ENCODE measurements at places on chromosomes 7 and 10.

DNA sequence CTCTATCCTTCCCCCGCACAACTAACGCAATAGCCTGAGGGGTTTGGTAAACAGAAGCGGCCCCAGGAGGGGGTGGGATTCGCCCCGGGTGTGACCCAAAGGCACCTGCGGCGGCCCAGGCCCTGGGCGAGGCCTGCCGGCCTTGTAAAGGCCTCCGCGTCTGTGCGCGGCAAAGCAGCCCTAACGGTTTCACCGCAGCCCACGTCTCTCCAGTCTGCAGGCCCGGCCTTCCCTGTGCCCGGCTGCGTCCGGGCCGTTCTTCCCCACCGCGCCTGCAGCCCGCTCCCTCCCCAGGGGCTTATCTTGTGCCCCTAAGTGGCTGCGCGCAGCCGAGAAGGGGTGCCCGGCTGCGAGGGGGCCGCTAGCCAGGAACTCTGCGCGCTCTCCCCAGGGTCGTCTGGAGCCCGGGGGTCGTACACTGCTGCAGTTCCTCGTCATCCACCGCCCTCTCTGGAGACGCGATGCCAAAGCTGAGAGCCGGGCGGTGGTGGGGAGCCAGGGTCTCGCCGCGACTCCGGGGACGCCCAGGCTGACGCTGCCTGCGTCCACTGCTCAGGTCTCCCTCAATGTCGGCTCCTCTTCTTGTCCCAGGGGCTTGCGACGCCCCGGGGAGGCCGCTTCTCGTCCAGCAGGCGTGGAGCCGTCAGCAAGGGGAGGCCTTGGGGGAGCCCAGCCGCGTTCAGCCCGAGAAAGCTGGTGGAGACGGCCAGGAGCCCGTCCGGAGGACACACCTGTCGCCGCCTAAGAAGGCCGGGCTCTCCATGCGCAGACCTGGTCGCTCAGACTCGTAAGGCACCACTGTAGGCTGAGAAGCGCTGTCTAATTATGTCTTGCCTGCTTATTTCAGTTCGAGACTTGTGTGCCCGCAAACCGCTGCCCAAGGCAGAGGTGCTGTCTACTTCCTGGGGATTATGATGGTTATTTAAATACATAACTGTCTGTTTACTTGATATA lies 132.3 kb downstream of the SPAG6 start:
- DNase-seq, result no peak

DNA sequence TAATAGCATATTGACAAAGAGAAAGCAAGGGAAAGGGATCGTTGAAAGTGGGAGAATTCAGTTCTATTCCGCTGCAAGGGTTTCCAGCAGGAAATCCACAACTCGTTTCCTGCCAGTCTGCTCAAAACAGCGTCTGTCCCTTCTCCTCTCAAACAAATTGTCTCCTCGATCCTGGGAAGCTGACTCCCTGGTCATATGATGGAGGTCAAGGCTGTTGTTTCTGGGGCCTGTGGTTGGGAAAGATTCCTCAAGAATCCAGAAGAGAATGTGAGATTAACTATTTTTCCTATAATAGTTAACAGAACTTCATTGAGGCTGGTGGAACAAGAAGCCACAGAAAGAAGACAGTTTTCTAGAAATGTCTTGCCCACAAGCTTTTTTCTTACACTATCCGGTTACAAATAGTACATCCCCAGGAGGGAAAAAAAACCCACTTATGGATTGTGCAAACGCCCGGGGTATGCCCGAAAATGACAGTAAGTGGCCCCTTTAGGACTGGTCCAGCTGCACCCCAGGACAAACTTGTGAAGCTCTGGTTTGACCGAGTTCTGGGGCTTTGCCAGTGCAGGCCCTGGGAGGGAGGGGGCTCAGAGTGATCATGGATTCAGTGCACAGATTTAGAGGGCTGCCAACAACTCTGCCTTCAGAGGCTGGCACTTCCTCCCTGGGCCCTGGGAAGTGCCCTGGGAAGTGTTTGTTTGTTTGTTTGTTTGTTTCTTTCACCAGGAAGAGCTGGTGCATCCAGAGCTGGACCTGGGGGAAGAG lies 49.4 kb upstream of the CTBP2 start:
- DNase-seq, result no peak

GRCh38 chr7:30468791-30469190 lies 9.8 kb downstream of the NOD1 start:
- DNase-seq, result no peak

DNA sequence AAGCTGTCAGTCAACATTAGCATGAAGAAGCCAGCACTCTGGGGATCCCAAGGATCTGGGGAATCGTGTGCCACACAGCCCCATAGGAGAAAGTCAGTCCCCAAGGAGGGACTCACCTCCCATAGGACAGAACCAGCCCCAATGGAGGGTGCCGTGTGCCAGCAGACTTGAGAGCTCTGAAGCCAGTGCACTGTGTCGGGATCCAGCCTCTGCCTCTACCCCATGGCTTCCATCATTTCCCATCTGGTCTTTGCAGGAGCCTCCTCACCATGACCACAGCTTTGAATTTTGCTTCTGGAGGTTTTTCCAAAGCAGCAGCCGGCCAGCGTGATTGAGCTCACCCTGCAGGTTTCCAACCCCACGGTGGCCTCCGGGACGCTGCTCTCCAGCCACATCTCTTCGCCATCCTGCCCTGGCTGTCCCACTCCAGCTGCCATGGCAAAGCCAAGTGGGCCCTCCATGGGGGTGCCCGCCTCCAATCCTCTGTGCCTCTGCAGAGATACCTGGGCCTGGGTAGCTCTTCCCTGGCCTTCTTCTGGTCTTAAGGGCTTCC lies 171.8 kb upstream of the SHH start:
- no peak for DNase-seq

GRCh38 chr7:83415840-83416239 lies 233.1 kb downstream of the SEMA3E start:
- no peak for DNase-seq

GRCh38 chr7:1969459-1970284 lies 263.1 kb downstream of the MAD1L1 start:
- no peak for DNase-seq

- DNase-seq, result no peak
These were observed 39.9 kb downstream of the APBB1IP start for GRCh38 chr10:26478061-26478460.

- no peak for DNase-seq
These were observed 52.6 kb downstream of the FAM53B start for GRCh38 chr10:124691421-124692099.

DNA sequence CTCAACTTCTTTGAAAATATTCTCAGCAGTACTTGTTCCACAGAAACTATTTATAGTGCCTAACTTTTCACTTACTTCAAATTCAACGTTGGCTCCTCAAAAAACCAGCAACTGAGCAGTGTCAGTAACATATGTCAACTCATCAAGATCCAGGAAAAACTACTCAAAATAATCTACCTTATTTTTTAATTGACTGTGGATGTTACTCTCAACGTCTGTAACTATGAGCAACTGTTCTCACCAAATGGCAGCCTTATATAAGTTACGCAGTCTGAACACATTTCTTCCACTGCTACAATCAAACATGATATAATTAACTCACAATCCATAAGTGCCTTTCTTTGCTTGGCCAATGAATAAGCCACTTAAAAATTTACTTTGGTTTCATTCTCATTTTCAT lies 77.8 kb downstream of the SP8 start:
- no peak for DNase-seq

- no peak for DNase-seq
These were observed 7.0 kb downstream of the KCNK18 start for GRCh38 chr10:117204316-117204715.

DNA sequence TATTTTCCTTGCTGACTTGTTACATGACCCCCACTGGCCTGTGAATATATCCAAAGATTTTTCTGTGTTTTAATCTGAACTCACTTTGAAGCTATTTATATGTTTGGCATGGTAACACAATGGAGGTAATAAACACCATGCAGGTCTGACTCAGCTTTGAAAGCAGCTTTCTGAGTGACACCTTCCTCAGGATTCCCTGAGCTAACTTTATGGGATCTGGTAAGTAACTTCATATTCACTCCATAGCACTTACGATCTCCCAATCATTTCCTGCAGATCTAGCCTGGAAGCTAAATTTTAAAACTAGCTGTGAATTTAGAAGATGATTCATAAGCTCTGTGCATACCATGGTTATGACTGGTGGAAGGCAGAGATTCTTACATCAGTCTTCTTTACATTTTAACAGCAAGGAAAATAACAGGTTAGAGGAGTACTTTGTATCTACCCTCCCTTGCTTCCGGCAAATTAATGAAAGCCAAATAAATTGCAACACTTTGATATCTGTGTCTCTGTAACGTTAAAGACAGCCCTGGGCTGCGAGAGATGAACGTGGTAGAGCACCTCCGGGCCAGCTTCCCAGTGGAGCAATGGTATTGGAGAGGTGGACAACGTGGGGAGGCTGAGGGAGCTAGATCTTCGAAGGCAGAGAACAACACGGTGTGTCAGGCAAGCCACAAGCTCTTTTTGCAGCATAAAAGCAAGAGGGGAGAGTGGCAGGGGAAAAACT lies 170.2 kb upstream of the KLF14 start:
- no peak for DNase-seq

DNA sequence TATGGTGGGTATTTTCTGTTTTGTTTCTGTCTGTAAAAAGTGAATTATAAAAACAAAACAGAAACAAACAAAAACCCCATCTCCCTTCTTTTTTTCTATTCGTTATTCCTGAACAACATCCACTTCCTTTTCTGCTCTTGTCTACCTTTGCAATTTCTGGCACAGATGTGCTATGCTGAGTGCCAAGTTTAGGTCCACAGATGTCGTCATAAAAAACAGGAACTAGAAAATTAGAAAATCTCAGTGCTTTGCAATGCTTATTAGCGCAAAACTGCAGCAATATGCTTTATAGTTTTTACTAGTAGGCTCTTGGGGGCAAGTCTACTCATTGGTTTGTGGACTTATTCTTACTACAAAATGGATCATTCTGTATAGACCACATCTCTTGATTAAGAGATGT lies 94.2 kb upstream of the PRKCQ start:
- no peak for DNase-seq

DNA sequence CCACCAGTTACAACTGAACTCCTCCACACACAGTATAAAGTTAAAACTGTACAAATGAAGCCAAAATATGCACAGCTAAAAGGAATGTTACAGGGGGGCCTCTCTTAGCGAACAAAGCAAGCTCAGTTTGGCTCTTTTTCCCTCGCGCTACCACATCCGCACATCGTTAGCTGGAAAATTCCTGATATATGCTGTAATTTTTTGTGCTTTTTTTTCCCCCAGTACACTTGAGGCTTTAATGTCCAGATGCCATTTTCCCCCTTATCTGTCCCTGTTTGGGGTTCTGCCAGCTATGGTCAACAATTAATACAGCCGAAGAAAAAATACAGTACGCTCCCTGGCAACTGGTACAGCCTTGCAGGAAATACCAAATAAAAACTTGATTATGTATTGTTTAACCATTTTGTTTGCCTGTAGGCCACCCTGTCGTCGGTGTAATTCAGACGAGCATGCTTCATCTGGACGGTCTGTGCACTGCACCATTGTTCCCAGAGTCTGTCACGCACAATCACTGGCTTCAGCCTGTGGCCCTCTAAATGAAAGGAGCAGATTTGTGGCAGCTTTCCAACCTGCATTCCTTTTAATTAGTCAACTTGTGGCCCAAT lies 108.1 kb upstream of the FAM133B start:
- DNase-seq, result no peak

- DNase-seq, result no peak
These were observed 119.7 kb downstream of the JMJD1C start for GRCh38 chr10:63346015-63346441.

GRCh38 chr7:153023194-153023592 lies 263.6 kb downstream of the ACTR3B start:
- no peak for DNase-seq

- no peak for DNase-seq
These were observed 19.7 kb downstream of the TRUB1 start for GRCh38 chr10:114957673-114958072.

DNA sequence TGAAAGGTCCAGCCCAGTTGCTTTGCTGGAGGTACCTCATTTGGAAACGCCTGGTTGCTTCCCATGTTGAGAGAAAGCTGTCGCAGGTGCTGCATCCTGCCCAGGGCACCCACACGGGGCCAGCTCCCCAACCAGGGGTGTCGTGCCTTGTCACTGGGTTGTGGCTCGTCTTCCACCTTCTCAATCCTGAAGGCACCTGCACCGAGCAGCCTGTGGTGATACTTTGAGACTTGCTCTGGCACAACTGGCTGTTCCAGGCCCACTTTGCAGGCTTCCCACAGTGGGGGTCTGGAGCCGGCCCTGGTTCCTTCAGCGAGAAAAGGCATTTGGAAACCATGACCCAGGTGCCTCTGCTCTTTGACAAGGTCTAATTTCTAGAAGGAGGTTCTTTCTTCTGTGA lies 197.3 kb upstream of the PPP2R2D start:
- DNase-seq, result no peak

GRCh38 chr7:116707289-116707688 lies 35.3 kb downstream of the MET start:
- no peak for DNase-seq

GRCh38 chr10:49539320-49539885 lies 482 bp upstream of the ERCC6 start:
- no peak for DNase-seq

GRCh38 chr10:62244785-62245467 lies 23.7 kb downstream of the RTKN2 start:
- no peak for DNase-seq

DNA sequence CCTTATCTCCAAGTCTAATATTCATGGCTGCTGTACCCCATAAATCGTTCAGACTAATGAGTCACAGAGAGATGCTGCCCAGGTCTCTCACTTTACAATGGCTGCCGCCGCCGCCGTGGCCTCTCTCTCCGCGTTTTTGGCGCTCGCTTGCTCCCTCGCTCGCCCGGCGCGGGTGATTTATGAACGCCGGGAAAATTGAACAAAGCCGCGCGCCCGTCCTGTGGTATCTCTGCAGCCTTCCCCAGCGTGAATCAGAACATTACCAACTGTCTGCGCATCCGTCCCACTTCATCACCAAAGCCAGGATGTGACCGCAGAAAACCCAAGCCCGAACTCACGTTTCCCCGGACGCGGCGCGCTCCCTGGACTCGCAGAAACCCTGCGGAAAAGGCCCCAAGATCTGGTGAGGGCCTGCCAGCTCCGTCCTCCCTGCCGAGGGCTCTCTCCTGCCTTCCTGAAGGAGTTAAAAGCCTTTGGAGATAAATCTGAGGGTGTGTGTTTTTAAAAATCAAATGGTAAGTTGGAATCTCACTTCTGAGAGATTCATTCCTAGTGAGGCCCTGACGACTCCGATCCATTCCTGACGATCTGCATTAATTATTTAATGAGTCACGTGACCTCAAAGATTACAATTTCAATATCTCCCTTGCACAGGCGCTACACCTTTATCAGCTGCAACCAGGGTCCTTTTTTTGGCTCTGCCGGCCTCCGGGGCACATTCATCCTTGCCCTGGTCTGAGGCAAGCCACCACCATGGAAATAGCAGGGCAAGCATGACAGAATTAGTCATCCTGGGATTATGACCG lies 6.3 kb downstream of the HOXA4 start:
- no peak for DNase-seq
